AG09319 (cell line): ENCODE measurements at places on chromosomes 4 and X.
A peak's percentile ranks its signal among the peaks of the same experiment; 100 is the strongest.

- no peak for DNase-seq
These were observed 26.4 kb upstream of the LRCH2 start for GRCh38 chrX:115260330-115260729.

GRCh38 chrX:134721766-134722532, 63.7 kb upstream of the PLAC1 start:
- DNase-seq: no peak

DNA sequence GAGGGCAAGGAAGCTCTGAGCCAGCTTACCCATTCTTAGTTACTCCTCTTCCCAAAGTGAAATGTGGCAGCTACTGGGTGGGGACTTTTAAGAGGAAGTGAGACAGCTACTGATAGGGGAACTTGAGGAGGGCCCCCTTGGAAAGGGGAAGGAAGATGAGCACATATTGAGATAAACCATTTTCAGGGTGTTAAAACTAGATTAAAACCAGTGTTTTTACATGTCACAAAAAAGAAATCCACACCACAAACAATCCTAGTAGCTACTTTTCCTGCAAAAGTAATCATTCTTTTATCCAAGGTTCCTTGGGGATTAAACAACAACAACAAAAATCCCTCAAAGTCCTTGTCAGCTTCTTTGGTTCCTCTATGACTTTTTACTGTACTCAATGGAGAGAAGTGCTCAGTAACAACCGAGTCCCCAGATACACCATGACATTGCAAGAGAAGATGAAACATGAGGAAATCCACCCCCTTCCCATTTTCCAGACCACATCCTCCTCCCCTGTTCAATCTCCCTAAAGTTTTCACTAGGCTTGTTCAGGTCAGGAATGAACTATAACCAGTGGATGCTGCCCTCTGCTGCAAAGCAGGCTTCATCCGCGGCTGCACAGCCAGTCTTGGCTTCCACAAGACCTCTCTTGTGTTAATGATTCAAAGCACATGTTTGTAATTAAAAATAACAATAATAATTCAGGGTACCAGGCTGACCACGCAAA, 113.5 kb upstream of the TMEM164 start:
- DNase-seq: peak; percentile 15

DNA sequence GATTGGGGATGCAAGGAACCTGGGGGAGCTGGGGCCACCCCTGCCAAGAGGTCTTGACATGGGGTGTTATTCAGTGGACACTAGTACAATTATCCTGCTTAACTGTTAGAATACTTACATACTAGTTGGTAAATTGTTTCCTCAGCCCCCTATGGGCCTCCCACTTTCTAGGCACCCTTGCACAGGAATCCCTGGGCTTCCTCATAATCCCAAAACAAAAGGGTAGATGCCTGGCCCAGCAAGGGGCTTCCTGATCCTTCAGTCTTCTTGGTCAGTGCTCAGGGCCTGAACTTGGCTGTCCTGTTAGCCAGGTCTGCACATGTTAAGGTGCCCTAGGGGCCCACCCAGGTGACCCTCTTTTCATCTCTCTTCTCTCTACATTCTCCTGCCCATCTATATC, 48.7 kb upstream of the MSX1 start:
- DNase-seq: no peak

GRCh38 chr4:7168106-7168505, 24.2 kb upstream of the SORCS2 start:
- no peak for DNase-seq

DNA sequence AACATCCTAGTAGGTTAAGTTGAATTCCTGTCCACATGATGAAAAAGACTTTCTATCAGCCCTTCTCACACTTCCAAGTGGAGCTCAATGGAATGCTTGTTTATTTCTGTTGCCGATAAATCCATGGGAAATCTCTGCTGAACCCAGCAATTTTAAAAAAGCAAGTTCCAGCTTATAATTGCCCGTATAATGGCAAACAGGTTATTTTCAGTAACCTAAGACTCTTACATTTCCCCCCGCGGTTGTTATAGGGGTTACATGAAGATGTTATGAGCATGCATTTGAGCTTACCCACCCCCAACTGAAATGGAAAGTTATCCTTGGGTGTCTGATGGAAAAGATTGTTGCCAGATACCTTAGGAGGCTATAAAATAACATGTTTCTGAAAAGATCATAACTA, 136.2 kb downstream of the PALLD start:
- DNase-seq: no peak

- no peak for DNase-seq
These were observed 1.3 kb downstream of the TAB3 start for GRCh38 chrX:30887721-30888120.

DNA sequence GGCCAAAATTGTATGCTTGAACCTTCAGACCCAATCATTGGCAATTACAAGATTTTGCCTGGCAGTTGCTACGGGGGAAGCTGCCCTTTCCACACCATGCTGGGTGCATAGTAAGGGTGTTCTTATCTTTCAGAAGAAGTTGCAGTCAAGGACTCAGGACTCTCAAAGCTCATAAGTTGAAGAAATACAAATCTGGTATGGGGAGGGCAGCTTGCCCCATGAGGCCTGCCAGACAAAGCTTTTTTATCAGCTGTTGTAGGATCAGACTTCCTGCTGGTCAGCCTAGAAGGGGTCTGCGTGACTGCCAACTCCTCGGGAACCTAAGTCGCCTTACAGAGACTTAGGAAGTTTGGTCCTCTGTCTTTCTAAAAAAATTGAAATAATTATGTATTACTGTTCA, 174.9 kb upstream of the TECRL start:
- DNase-seq: no peak

DNA sequence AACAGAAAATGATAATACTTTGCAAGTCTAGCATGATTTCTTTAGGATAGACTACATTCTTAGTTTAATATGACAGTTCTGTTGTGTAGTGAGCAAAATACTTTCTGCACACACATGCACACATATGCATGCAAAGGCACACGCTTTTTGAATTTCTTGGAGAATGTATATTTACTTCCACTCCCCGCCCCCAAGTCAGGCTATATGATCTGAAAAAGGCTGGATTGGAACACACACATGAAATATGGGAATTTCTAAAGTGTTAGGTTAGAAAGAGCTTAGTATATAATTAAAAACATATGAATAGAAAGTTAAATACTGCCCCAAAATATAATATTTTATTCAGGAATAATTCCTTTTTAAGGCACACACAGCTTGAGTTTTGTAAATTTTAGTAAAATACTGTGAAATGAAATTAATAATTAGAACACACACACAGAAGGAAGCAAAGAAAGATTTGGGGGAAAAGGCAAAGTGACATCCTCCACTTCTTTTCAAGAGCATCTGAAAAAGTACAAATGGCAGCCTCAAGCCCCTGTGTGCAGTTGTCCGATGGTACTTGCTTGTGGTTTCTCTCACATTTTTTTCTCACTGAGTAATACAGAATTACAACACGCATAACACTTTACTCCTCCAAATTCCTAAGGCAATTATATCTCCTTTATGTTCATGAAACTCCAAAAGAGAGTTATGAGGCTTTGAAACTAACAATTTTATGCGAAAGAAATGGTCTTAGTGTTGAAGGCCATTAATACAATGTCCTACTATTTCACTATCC, 228.9 kb upstream of the ETNPPL start:
- no peak for DNase-seq

- peak; percentile 7 for DNase-seq
These were observed 29.5 kb downstream of the MSL3 start for GRCh38 chrX:11787564-11787963.

DNA sequence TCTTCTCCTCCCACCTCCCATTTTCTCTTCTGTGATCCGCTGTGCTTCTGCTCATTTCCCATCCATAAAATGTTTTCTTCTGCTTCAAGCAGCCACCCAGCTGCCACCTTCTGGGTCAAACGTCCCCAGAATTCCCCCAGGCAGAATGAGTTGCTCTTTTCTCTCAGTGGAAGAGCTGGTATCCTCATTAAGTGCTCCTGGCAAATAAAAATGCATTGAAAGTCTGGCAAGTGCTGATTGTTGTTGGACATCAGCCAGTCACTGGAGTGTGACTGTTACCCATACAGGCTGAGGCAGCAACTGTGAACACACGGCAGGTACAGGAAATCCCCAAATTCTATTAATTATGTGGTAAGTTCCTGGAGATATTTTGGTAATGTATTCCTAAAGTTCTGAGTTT, 52.6 kb downstream of the LIMCH1 start:
- no peak for DNase-seq

DNA sequence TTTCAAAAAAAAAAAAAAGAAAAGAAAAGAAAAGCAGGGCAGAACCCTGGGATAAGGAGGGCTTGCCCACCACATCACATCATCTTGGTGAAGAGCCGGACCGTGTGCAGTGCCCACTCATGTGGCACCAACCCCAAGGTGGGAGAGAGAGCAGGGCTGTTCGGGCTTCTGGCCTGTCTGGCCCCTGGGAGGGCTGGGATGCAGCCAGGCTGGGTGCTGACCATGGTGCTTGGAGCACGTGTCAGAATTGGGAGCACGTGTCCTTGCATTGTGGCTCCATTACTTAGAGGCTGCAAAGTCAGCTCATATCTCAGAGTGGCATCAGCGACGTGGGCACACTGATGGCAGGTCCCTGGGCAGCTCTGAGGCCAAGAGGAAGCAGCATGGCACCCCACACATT, 100.9 kb upstream of the AFAP1 start:
- DNase-seq: no peak

- no peak for DNase-seq
These were observed 110.6 kb downstream of the SH3KBP1 start for GRCh38 chrX:19776753-19777152.

DNA sequence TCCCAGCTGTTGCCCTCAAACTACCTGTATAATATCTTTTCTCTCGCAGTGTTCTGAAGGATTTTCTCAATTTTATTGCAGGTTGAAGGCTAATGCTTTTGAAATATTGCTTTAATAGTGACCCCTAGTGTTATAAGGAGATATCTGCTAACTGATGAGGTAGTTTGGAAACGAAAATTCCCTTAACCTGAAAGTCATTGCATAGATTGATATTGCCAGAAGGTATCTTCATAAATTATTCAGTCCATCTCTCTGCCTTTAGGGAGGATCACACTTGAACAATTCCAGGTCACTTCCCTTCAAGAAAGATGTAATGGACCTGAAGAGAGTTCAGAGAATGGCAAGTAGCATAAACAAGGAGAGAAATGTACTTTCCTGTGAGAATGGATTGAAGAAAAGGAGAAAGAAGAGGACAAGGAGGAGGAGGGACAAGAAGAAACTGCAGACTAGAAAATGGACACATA, 44.1 kb downstream of the TIGD4 start:
- no peak for DNase-seq

DNA sequence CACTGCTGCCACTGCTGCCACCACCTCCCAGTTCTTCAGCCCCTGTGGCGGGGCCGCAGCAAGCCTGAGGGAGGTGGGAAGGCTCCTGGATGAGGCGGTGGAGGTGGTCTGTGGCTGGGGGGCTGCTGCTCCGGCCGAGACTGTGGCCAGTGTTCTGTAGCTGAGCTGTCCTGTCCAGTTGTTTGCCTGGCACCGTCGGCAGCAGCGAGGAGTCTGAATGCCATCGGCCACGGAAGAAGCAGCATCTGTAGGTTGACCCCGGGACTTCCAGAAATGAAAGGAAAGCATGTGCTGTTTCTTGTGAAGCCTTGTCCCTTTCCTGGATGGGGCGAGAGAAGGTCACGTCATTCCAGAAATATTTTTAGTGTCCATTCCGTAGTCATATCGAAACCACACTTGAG, 3.3 kb downstream of the C4orf54 start:
- DNase-seq: no peak

GRCh38 chrX:51257490-51257889, 75.1 kb upstream of the NUDT10 start:
- DNase-seq: no peak

- DNase-seq: no peak
These were observed 204.9 kb downstream of the EVC2 start for GRCh38 chr4:5503336-5503936.

GRCh38 chrX:74423289-74423998, 2.2 kb downstream of the SLC16A2 start:
- no peak for DNase-seq

DNA sequence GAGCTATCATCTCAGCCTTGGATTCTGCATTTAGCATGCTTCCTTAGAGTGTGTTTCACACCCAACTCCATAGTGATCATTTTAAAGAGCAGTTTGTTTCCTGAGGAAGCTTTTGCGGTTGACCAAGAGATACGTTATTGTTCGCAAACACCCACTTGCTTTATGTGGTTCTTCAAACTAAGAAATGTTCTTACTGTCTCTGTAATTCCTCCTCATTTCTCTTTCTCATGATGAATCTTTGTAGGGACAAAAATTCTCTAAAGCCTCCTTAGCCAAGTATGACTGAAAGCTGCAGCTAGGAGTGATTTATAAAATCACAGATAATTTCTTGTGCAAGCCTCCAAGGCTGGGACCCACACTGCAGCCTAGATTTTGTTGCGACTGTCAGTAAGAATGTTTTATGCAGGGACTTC, 10.0 kb downstream of the TNIP3 start:
- DNase-seq: no peak

GRCh38 chrX:154484255-154485149, 1.9 kb downstream of the UBL4A start:
- DNase-seq: no peak
